ENCODE measurements at places on chromosomes 6 and 20. TPM values are rescaled to one million over a fixed set of nuclear protein-coding genes. Genes with fewer than 3 reads are reported as not detected.

The LRRN4 gene
- total RNA-seq, result 0.26 TPM

The HLA-G gene
- 0.91 TPM for total RNA-seq

The ARHGAP40 gene
- total RNA-seq, result 0.91 TPM

The DEFB124 gene
- not detected for total RNA-seq

The RPS18 gene
- total RNA-seq, result 6,636 TPM

The MICB gene
- 23.1 TPM for total RNA-seq

The TCF15 gene
- not detected for total RNA-seq
